ENCODE measurements at places on chromosomes 5 and 9. TPM values are rescaled to one million over a fixed set of nuclear protein-coding genes. Genes with fewer than 3 reads are reported as not detected.

The PCDHGB5 gene
- 2.5 TPM for total RNA-seq

The CAMK4 gene
- total RNA-seq = 1.4 TPM

The ZCCHC7 gene
- 6.7 TPM for total RNA-seq

DNA sequence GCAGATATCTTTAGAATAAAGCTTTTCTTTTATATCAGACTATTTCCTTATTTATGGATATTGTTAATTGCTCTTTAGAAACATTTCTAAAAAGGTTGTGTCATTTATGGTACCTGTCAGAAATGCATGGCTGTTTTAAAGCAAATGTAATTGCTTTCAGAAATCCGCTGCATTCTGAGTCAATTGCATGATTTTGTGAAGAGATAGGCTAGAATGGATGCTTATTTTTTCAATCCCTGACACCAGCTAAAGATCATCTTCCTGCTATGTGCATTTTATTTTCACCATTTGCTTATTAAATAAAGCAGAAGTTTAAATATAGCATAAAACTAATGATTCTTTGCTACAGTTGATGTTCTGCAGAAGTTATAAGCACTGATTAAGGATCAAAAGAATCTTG lies 170.2 kb upstream of the C9orf72 start:
- no peak for DNase-seq

The PCDHGC3 gene
- total RNA-seq = 5.7 TPM

The LIX1 gene
- not detected for total RNA-seq
